ENCODE measurements at places on chromosomes 1 and 21.

DNA sequence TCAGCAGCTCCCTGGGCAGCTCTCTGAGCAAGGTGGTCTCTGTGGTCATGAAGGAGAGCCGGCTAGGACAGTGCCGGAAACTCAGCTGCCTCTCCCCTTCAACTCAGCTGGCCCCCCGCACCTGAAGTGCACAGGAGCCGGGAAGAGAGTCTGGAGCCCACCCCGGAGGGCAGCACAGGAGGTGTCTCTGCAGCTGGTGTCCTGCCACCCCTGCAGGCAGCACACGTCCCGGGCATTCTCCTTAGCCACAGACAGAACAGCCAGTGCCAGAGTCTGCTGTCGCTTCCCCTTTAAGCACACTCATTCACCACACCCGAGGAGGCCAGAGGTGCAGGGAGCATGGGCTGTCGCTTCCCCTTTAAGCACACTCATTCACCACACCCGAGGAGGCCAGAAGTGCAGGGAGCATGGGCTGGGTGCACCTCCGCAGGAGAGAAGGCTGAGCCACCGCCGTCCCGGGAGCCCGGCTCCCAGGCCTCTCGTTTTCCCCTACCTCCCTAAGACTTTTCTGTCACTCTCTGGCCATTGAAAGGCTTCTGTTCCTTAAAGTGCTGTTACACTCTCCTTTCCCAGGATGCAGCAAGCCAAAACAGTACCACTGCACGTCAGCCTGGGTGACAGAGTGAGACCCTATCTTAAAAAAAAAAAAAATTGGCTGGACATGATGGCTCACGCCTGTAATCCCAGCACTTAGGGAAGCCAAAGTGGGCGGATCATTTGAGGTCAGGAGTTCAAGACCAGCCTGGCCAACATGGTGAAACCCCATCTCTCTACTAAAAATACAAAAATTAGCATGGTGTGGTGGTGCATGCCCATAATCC is 16.9 kb upstream of the SAMD11 start:
- no peak for DNase-seq

GRCh38 chr1:59485171-59485570 is 188.3 kb downstream of the FGGY start:
- no peak for DNase-seq

GRCh38 chr1:160374306-160375110 is 7.6 kb downstream of the NHLH1 start:
- DNase-seq = peak; percentile 50

GRCh38 chr1:178192686-178193085 is 98.8 kb downstream of the RASAL2 start:
- DNase-seq = no peak

DNA sequence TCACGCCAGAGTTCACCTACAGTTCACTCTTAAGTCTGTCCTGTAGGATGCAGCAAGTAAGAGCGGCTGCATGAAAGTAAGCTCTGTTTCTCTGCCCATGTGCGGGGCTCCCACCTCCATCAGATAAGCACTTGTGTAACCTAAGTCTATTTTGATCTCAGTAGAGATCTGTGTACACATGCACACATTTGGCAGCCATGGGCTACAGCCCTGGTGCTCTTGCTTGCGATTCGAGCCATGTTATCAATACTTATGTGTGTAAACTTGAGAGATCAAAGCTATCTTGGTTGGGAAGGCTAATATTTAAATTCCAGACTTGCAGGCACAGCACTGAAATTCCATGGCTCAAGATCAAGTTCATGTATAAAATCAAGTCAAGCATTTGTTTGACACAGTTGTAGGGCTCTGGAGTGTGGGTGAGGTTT is 244.7 kb upstream of the FGGY start:
- DNase-seq = no peak

DNA sequence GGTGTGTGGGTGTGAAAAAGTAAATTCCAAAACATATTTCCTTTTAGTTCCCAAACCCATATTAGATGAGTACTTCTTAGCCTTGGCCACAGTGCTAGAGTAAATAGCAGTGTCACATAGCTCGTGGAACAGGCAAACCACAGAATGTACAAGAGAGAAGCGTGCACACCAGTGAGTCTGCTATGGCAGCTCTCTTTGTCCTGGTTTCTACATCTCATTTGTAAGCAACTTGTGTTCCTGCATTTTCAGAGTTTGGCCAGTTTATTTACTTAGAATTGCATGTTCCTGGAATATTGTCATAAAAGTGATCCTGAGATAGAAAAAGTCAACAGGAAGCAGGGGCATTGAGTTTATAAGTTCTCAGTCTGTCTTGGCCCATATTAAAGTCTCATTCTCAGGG is 142.1 kb downstream of the DHRS3 start:
- DNase-seq = no peak

DNA sequence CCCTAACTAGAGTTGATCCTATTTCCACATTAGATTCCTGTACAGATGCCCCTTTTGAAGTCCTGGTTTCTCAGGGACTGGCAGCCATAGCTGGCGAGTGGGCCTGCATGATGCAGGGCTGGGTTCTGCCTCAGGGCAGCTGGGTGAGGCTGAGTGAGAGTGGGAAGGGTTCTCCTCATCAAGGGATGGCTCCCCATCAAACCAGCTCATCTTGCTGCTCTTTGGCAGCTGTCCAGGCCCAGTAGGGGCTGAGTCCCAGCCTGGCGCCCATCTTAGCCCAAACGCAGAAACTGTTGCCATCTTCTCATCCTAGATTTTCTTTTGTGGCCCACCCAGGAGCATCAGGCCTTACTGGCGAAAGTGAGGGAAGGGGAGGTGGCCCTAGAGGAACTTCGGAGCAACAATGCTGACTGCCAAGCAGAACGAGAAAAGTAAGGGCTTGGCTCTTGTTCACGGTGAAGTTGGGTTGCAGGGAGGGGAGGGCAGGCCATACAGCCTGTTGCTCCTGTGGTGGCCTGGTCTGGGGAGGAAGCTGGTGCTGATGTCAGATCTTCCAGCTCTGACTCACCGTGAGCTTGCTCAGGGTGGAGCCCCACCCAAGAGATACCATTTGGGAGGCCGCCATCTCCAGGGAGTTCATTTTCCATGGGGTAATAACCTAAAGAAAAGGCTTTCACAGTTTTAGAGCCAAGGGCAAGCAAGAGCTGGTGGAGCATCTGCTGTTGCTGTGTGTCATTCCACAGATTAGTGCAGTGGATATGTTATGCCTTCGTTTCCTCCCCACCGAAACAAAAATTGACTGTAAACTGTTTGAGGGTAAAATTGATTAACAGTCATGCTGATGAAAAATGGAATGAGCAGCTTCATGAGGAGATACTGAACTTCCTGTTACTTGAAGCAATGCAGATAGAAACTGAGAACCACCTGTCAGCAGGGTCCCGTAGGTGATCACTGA is 34.7 kb downstream of the TUFT1 start:
- no peak for DNase-seq

DNA sequence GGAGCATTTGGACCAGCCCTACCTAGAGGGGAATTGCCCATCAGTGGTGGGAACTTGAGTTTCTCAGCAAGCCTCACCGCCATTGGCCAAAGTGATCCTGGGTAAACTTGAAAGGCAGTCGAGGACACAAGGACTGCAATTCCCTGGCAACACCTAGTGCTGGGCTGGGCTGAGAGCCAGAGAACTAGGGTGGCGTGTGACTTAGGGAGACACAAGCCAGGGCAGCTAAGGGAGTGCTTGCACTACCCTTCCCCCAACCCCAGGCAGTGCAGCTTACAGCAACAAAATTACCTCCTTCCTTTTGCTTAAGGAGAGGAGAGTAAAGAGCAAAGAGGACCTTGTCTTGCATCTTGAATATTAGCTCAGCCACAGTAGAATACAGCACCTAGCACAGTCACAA is 176.9 kb upstream of the PRMT6 start:
- no peak for DNase-seq

DNA sequence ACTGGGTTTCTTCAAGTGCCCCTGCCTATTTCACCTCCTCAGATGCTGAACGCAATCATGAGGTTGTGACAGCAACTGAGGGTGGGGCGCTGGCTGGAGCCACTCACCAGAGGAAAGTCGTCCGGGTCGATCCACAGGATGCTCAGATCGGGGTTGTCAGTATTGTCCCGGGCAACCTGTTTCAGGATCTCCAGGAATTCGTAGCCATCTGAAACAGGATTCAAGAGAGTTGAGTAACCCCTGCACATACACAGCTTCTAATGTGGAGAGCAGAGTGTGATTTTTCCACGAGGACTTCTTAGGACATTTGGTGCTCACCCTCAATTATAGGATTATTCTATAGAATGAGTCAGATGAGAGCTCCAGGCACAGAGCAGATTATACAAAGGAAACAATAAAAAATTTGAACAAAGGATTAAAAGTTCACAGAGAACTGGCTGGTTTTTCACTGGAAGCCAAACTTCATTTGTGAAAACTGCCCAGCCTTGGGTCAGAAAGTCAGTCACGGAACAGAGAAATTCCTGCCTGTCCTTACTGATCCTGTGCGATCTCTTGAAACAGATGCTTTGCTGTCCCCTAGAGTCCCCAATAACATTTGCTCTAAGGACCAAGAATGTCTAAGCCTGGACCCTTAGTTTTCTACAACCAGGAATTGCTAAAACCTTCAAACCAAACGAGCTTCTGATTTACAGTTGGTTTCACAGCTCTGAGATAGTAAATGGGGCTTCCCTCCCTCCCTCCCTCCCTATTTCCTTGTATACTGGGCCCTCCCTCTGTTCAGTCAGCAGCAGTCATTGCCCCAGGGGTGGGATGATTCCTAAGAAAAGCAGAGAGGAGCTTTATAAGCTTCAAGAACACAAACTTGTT is 63.2 kb downstream of the CASQ2 start:
- DNase-seq = no peak

DNA sequence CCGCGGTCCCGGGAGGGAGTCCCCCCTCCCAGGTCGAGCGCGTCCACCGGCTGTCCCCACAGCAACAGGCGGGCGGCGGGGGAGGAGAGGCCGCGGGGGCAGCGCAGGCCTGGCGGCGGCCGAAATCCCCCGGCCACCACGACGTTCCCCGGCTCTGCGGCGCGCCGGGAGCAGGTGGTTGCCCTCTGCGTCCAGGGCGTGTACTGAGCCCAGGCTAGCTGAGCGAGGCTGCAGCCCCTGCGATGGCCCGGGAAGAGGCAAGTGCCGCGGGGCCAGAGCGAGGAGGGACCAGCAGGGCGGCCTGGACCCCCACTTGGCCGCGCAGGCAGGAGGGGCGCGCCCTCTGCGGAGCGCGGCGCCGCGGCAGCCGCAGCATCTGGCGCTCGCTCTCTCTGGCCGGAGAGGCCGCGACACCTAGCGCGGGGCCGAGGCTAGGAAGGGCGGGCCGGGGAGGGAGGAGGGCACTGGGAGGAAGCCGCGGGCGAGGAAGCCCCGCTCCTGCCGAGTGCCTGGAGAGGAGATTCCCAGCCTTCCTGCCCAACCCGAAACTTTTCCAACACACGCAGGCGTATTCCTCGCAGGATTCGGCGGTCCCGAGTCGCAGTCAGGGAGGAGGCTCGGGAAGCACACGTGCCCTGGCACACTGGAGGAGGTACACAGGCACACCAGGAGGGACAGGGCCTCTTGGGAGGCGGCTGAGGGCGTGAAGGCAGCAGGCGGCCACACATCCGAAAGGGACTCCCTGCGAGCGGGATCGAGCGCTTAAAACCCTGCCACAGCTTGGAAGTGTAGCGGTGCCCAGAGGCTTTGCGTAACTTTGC is 4.9 kb upstream of the PROX1 start:
- peak; percentile 77 for DNase-seq

DNA sequence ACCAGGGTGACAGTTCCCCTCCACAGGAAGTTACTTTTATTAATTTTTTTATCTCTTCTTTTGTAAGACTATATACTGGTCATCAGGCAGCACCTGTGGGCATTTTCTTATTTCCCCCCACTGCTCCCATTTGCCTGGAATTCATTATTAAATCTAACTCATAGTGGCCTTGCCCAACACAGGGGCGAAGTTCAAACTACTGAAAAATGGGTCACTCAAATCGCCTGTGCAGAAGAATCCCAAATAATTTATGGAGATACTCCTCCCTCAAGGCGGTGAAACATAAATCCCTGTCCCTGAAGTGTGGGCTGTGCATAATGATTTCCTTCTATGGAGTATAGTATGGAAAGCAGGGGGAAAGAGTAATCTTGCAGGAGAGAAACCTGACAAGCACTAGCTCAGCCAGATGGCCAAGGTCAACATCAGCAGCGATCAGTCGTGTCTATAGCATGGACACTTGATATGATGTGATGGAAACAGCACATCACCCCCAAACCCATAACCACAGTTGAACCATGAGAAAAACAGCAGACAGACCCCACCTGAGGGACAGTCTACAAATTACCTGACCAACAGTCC is 7.9 kb downstream of the CAMK2N1 start:
- DNase-seq = no peak

Data from WTC11 (cell line).